ENCODE measurements at places on chromosomes 5 and 9.

GRCh38 chr5:52771343-52772039, 16.2 kb upstream of the ITGA1 start:
- DNase-seq: no peak

DNA sequence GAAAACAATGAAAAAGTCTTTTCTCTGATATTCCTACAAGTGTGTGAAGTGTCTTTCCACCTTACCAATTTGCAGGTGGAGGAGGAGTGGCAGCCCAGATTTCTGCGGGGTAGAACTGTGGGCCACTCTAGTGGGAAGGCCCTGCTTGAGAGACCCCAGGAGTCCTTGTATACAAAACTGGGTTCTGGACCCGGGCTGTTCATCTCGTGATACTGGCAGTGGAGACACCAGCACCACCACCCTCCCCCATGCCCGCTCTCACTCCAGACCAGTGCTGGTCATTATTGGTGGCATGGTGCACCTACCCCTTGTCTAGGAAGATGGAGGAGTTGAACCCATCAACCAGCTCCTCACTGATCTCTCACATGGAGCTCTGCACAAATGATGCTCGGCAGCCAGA, 16.2 kb upstream of the TDRD7 start:
- DNase-seq: no peak

DNA sequence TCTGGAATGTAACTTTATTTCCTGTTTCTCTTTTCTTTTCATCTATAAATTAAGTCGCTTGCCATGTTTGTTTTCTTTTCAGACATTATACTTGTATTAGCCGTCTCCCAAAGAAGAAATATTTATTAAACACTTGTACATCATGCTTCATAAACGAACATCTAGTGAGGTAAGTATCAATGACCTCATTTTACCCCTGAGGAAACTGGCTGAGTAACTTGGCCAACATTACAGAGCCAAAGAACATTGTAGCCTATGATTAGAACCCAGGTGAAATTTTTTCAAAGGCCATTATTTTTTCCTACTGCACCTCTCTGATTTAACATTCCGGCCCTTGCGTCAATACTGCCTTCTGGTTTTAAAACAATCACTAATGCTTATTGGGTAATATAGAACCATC, 4.2 kb downstream of the FREM1 start:
- no peak for DNase-seq

GRCh38 chr5:176594554-176594953, 15.4 kb downstream of the GPRIN1 start:
- no peak for DNase-seq

- no peak for DNase-seq
Observed at GRCh38 chr5:147968855-147969254, 62.5 kb upstream of the C5orf46 start.

Data from non-pigmented ciliary epithelial cell (primary cell).